ENCODE measurements at places on chromosomes 3 and 15. TPM values are rescaled to one million over a fixed set of nuclear protein-coding genes. Genes with fewer than 3 reads are reported as not detected.
A peak's percentile ranks its signal among the peaks of the same experiment; 100 is the strongest.

The KLHL40 gene
- not detected for polyA plus RNA-seq

DNA sequence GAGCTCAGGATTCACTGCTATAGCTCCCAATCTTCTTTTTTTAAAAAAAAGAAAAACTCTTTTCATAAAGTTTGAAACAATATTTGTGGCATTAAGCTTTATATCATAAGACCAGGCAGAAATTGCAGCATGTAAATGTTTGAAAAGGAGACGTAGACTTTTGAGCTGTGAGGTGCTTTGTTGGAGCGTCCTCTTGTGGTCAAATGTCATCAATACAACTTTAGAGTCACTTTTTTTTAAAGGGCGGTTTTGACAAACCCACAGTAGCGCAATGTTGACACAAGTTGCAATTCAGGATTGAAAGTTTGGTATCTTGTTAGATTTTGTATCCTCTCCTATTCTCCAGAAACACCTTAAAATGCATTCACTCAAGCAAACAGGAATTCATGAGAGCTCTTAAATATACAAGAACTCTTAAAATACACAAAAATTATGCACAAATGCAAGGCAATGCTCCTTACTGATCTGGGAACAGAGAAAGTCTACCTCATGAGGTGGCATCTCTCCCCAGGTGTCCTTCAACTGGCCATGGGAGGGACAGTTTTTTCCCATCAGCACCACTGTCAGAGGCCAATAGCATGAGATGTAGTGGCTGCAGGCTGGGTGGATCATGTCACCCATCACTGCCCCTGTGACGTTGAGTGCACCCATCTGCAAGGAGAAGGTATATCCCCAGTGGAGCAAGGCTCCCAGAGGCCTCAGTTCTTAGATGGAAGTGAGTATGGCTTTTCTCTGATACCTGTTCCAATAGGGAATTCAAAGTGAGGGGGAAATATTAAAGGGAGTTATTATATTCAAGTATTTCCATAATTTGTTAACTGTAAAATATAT, 70.7 kb downstream of the ANXA2 start:
- DNase-seq = peak; percentile 56

GRCh38 chr3:133964547-133964946, 65.2 kb downstream of the SLCO2A1 start:
- DNase-seq = no peak

DNA sequence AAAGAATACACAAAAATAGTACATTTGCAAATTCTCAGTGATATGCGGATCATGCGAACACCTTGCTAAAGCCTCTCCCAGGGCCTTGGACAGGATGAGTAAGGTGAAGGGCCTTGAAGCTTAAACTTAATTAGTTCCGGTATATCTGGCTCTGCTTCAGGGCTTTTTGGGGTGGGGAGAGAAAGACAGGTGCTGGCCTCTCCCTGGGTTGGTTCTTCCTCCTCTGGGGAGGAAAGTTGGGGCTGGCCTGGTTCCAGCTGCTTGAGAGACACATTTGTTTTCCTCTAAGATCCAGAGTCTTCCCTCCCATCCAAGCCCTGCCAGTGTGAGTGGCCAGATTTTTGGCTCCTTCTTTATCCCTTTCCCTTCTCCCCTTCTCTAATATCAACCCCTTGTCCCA, 64.7 kb upstream of the EPHB3 start:
- no peak for DNase-seq

GRCh38 chr15:52678468-52679231, 538 bp downstream of the ATOSA start:
- peak; percentile 63 for DNase-seq

GRCh38 chr15:71103102-71103676, 12.1 kb upstream of the THSD4 start:
- DNase-seq = no peak

- DNase-seq = no peak
Measured at GRCh38 chr3:117885011-117885441, 1149.6 kb downstream of the IGSF11 start.

- DNase-seq = no peak
Measured at GRCh38 chr15:33009603-33010002, 184.9 kb downstream of the FMN1 start.
